Kidney epithelial cell (primary cell): ENCODE measurements at places on chromosomes 2 and 18. TPM values are rescaled to one million over a fixed set of nuclear protein-coding genes. Genes with fewer than 3 reads are reported as not detected.

GRCh38 chr18:12293831-12294230 lies 14.2 kb upstream of the TUBB6 start:
- no peak for DNase-seq

GRCh38 chr2:239122421-239123110 lies 274.7 kb downstream of the TWIST2 start:
- DNase-seq: no peak

Gene SGO2
- 3.4 and 5.4 TPM in 2 replicates for total RNA-seq

Gene GPR75
- total RNA-seq: 0.96 and 1.6 TPM in 2 replicates

DNA sequence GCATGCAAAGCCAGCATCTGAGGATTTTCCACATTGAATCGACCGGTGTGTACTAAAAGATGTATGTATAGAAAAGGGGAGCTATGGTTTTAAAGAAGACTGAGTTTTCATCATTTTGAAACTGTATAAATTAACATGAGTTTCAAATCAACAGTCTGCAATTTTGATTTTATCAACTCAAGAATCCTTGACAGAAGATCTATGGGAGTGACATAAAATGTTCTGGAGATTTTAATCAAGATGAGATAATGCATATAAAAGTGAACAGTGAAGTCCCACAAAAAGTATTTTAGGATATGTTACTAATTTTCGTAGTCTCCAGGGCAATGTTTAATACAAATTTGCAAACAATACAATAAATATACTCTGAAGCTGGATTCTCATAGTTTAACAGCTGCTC lies 24.0 kb upstream of the CERS6 start:
- no peak for DNase-seq

GRCh38 chr2:30947686-30948085 lies 140.4 kb upstream of the CAPN13 start:
- DNase-seq: no peak

DNA sequence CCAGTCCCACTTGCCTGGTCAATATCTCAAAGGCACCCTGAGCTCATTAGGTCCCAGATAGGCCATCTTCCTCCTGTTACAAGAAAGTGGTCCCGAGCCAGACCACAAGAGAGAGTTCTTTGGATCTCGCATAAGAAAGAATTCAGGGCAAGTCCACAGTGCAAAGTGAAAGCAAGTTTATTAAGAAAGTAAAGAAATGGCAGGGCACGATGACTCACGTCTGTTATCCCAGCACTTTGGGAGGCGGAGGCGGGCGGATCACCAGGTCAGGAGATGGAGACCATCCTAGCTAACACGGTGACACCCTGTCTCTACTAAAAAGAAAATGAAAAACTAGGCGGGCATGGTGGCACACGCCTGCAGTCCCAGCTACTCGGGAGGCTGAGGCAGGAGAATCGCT lies 10.8 kb upstream of the SMAD7 start:
- DNase-seq: no peak

DNA sequence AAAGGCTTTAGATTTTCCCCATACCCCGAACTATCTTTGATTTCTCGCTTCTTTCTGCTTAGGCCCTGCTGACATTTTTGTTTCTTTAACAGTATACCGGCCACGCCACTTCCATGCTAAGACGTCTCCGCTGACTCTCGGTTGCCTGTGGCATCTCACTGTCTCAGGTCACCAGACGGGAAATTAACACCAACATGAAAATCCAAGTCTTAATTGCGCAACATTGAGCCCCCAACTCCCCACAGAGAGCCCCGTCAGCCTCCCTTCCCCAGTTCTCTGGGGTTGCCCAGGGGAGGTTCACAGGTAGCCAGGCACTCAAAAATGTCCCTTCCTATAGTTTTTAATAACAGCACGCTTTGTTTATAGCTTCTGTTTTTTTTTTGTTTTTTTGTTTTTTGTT lies 30.2 kb downstream of the CD8B2 start:
- no peak for DNase-seq

DNA sequence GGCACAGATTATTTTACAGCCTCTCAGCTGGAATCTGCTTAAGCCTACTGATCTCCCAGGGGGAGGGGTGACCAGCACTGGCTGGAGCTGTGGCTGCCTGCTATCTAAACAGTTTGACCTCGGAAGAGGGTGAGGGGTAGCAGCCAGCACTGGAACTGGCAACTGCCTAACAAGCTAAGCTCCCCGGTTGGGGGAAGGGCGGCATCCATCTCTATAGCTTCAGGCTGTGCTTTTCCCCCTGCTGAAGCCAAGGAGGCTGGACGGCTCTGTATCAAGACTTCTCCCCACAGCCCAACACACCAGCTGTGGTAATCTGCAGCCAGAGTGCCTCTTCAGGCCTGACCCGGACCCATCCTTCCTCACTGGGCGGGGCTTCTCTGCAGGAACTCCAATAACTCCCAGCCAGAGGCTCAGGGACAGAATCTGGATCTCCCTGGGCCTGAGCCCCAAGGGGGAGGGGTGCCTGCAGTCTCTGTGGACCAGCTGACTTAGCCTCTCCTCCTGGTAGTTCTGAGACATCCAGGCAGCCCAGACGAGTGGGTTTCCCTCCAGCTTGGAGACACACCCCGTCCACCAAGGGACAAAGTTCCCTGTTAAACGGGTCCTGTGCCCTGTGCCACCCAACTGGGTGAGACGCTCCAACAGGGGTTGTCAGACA lies 560.2 kb downstream of the LRP1B start:
- no peak for DNase-seq

Gene DNAJC10
- total RNA-seq: 157 and 171 TPM in 2 replicates

DNA sequence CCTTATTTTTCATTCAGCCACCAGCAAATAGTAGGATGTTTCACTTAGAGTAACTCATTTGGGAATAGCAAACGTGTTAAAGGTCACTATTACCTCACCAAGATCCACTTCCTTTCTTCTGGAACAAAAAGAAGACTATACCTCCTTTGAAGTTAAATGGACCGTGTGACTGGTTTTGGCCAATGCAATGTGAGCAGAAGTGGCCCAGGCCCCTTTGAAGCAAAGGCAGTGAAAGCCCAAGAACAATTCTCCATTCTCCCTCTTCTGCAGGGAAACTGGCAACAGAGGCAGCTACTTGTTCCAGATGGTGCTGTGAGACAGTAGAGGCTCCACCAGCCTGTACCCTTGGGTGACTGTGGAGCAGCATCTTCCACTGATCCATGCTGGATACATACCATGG lies 11.3 kb upstream of the MALL start:
- DNase-seq: no peak

Gene DNAH7
- total RNA-seq: 0.55 and 2.1 TPM in 2 replicates

GRCh38 chr2:201275069-201275468 lies 14.7 kb downstream of the CASP8 start:
- no peak for DNase-seq

- no peak for DNase-seq
Observed at GRCh38 chr2:102622646-102623045, 3.3 kb downstream of the SLC9A2 start.

GRCh38 chr2:117723888-117724434 lies 90.5 kb upstream of the DDX18 start:
- no peak for DNase-seq

Gene VPS4B
- 56.6 and 63.8 TPM in 2 replicates for total RNA-seq

Gene GLI2
- total RNA-seq: 4.8 and 4.9 TPM in 2 replicates

GRCh38 chr2:241187918-241188234 lies 601 bp upstream of the ANO7 start:
- DNase-seq: no peak

Gene CFAP210
- 0.33 TPM in 1 of 2 replicates, not detected in the other for total RNA-seq

Gene COMMD1
- 44.1 and 44.9 TPM in 2 replicates for total RNA-seq

GRCh38 chr2:48496849-48497248 lies 33.1 kb upstream of the STON1 start:
- DNase-seq: no peak

Gene CNGA3
- 0.21 TPM in 1 of 2 replicates, not detected in the other for total RNA-seq

DNA sequence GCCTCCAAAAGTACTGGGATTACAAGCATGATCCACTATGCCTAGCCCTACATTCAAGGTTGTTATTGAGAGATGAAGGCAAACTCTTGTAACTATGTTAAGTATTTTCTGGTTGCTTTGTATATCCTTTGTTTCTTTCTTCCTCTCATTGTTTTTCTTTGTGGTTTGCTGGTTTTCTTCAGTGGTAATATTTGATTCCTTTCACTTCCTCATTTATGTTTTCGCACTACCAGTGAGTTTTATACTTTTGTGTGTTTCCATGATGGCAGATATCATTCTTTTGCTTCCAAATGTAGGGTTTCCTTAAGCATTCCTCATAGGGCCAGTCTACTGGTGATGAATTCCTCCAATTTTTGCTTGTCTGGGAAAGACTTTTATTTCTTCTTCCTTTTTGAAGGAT lies 90.2 kb downstream of the NCK2 start:
- DNase-seq: no peak

- DNase-seq: no peak
Observed at GRCh38 chr2:64889803-64890202, 99.4 kb upstream of the SLC1A4 start.

Gene LRATD1
- 11.4 and 11.6 TPM in 2 replicates for total RNA-seq

GRCh38 chr2:100246163-100247145 lies 75.8 kb downstream of the LONRF2 start:
- DNase-seq: no peak
